Aorta (tissue), 5 donors: ENCODE measurements at places on chromosomes 7 and 10.
A peak's percentile ranks its signal among the peaks of the same experiment; 100 is the strongest.

- DNase-seq, result no peak
Measured at GRCh38 chr10:34104829-34105572, 710.1 kb downstream of the PARD3 start.

- DNase-seq, result no peak
Measured at GRCh38 chr10:62662486-62662885, 142.0 kb upstream of the ADO start.

GRCh38 chr10:74123081-74123480 lies 27.5 kb downstream of the AP3M1 start:
- DNase-seq, result no peak

DNA sequence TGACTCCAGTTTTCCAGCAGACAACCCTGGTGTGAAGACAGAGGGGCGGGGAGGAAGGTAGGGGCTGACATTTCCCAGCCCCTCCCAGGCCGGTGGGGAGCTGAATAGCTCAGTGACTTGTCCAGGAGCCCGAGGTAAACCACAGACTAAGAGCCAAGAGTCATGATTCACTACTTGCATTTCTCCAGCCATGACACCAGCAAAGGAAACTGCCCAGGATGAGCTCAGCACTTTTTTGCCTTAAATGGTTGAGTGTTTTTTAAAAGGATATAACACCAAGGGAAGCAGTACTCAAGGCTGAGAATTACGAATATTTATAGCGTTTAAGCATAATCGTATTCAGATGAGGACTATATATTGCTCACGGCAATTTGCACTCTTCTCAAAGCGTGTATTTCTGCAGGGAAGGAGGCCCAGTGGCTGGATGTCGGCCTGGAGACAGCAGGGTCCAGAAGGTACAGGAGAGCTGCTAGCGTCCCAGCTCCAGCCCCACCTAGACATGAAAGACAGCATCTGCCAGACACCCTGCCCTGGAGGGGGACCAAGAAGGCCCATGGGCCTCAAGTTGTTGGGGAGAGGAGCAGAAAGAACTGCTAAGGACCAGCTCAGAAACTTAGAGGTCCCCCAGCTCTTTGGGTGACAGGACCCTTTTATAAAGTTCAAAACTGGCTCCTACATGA lies 141.4 kb downstream of the GRID1 start:
- DNase-seq, result peak; percentile 51

GRCh38 chr10:5809527-5810154 lies 3.6 kb downstream of the GDI2 start:
- DNase-seq, result no peak

- DNase-seq, result peak; percentile 84
Measured at GRCh38 chr7:131692131-131692960, 135.9 kb upstream of the PODXL start.

- DNase-seq, result no peak
Measured at GRCh38 chr7:119196183-119196582, 971.7 kb downstream of the ANKRD7 start.

- DNase-seq, result no peak
Measured at GRCh38 chr7:27269455-27269854, 26.9 kb downstream of the EVX1 start.

DNA sequence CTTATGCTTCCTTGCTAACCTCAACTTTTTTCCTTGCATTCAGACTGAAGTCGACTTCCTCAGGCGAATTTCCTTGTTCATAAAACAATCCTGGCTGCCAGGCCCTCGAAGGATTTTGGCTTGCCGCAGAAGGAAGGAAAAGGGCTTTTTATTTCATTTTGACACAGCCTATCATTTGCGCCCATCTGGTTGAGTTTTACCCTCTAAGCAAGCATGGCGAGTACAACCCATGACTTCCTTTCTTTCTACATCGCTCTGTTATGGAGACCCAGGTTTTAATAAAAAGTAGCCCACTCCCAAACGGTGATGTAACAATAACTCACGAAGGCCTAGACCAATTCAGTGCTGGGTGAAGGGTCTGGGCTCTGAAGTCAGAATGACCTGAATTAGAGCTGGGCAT lies 109.3 kb downstream of the PRPF18 start:
- DNase-seq, result no peak

DNA sequence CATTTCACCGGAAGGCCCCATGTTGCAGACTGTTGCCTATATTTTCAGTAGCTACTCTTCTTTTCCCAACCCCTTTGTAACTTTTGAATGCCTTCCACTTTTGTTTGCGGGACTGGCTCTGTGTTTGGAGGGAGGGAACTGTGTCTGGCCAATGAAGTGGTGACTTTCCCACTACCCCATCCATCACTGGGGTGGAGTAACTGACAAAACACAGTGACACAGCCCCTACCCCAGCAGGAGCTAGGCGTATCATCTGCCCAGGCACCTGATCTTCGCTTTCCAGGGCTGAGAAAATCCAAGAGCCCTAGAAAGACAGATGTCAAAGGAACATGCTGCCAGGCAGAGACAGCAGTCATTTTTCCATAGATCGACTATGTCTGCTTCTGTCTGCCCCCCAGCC lies 710.6 kb upstream of the CELF2 start:
- no peak for DNase-seq

- no peak for DNase-seq
Measured at GRCh38 chr10:110167149-110167548, 40.3 kb upstream of the MXI1 start.

GRCh38 chr10:15168291-15168785 lies at the start of gene NMT2:
Gene NMT2 (minus strand): TSS chr10:15168693. CDS start chr10:15168612, 81 bp downstream.
- peak; percentile 94 for DNase-seq

DNA sequence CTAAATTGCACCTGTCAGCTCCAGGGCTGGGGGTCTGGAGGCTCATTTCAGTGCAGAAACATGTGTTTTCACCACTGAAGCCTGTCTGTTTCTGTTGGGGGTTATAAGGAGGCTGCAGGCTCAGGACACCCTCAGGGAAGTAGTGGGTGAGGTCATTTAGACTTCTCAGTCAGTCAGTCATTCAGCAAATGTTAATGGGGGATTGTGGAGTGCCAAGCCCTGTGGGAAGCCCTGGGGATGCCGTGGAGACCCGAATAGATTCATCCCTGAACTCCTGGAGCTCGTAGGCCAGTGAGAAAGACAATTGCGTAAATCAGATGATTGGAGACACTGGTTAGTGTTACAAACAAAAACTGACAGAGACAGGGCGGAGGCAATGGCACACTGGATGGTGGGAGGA lies 19.2 kb downstream of the LHPP start:
- no peak for DNase-seq

GRCh38 chr10:127115100-127115499 lies 81.3 kb downstream of the INSYN2A start:
- DNase-seq, result no peak

DNA sequence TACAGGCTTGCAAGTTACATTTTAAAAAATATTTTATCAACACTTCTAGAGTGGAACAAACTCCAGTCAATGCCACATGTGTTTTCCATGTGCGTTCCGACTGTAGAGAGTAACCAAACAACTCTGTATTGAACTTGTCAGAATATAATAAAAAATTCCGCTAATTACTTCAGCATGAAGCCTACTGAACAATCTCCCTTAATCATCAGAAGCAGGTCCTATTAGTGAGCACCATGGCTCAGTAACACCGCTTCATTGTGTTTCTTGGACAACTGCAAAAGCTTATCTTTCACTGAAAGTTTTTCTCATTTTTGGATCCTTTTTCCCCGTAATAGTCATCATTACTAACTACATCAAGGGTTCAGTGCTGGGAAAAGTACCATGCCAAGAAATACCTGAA lies 117.0 kb downstream of the MKX start:
- no peak for DNase-seq

DNA sequence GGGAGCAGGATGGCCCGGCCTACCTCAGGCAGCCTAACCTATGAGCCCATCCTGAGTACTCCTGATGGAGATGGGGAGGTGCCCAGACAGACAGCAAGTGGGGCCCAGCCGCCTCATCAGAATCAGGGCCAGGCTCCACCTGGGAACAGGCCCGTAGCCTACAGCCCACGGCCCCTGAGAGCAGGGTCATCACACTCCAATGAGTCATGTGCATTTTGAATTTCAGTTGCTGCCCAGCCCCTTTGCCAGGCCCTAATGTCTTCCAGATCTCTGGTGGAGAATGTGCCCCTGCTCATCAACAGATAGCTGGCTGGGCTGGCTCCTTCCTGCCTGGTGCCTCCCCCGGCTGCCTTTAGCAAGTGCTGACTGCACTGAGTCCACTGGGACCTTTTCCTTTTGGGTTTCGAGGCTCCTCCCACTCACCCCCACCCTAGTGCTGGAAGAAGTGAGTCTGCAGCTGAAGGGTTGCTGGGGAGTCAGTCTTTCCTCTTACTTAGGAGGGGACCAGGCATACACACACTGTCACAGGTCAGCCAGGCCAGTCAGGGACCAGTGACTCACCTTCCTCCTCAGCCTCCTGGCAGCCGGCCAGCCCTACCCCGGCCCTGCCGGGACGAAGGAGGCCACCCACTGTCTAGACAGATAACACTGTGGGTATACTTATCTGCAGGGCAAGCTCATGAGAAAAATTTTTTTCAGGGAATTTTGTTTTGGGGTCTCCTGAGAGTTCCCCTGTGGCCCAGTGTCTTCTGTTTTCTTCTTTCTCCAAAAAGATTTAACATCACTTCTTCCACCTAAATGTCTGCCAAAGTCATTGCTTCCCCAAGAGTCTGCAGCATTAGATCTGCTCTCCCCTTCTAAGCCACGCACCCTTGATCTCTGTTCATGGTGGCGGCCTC lies 9.1 kb upstream of the ASIC3 start:
- DNase-seq, result peak; percentile 94

DNA sequence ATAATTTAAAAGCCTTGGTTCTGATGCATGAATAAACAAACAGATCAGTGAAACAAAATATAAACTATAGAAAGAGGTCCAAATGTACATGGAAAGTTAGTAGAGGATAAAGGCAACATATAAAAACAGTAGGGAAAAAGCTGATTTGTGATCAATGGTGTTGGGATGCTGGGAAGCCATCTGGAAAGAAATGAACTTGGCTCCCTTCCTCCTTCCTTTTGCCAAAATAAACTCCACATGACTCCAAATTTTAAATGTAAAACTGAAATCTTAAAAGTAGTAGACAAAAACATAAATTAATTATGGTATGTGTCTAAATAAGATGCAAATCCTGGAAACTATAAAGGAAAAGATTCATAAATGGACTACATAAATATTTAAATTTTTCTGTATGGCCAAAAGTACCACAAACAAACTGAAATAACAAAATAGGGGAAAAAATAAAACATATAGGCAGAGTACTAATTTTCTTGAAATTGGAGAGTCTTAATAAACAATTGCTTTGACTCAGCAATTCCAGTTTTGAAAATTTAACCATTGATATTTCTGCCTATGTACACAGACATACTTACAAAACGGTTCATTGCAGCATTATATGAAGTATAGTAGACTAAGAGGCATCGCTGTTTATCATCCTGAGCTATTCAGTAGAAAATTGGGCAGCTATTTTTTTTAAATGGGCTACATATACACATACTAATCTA lies 77.0 kb upstream of the TRIM24 start:
- DNase-seq, result no peak

DNA sequence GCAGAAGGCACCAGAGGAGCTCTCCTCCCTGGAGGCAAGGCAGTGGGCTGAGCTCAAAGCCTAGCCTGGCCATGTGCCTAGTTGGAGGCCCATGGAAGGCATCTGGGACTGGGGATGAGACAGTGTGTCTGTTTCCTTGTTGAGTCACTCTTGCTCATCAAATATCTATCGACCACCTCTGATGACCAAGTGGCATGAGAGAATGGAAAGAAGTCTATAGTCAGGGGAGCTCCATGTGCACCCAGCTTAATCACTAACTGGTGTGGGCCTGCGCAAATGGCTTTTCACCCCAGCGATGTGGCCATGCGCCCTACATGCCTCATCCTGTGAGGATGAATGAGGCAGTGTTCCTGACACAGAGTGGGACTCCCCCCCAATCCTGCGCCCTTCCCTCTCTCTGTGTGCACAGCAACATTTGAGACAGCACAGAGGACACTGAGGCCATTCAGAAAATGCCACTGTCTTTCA lies 229.9 kb downstream of the RPS24 start:
- no peak for DNase-seq

GRCh38 chr10:83012866-83013265 lies 1126.4 kb upstream of the GHITM start:
- no peak for DNase-seq

- no peak for DNase-seq
Measured at GRCh38 chr10:133528296-133528844, 1.2 kb downstream of the CYP2E1 start.

DNA sequence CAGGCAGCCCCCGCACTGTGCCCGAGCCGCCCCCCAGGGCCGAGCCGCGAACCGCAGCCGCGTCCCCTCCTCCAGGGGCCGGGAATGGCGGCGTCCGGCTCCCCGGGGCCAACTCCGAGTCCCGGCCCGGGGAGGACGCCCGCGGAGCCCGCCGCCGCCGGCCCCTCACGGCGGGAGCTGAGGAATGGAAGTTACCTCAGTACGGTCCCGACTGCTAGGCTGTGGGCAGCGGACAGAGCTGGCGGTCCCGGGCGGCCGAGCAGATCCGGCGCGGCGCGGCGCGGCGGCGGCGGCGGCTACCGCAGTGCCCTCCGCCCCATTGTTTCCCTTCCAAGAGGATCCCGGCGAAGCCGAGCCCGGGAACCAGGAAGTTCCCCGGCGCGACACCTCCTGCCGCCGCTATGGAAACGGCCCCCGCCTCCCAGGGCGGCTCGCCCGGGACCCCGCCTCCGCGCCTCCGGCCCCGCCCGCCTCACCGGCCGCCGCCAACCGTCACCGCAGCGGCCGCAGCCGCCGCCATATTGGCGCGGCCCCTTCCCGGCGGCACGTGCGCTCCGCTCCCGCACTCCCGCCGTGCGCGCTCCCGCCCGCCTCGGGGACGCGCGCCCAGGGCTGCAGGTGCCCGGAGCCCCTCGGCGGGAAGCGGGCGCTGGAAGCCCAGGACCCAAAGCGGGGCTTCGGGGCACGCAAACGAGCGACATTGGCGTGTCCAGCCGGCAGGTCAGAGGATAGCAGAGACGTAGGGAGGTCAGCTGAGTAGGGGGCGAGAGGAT lies at the start of gene USP6NL:
TSS of gene USP6NL (minus strand) at position 403 of the 773 bp plus-strand sequence. CDS start 14,016 bp downstream, outside the sequence.
- peak; percentile 97 for DNase-seq
